Dermis blood vessel endothelial cell (primary cell): ENCODE measurements at places on chromosomes 3 and 15.

DNA sequence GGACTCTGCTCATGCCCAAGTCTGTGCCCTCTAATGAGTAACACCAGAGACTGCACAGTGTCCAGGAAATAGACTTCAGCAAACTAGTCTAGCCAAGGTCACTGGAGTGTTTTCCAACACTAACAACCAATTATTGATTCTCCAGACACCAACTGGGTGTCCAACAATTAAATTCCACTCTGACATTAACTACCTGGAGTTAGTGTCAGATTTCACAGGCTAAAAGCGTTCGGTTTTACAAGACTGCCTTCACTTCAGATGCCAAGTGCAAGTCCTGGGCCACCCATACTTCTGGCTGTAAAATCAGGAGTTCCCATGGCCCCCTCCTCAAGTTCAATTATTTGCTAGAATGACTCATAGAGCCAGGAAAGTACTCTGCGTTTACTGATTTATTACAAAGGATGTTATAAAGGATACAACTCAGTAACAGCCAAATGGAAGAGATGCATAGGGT, 20.8 kb upstream of the CFAP161 start:
- no peak for DNase-seq

DNA sequence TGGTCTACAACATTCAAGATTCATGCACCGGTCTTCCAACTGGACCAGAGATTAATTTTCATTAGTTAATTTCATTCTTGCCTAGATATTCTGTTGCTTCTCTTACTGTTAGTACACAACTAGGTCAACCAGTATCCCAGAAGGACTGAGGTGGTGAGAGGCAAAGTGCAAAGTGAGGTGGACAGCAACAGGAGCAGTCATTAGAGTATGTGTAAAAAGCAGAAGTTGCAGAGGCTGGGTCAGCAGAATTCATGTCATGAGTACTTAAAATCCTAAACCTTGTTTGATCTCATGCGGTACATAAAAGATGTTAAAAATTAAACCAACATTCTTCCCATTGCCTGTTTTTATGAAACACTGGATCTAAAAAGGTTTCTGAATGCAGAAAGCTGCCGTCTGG, 46.7 kb downstream of the PARP14 start:
- DNase-seq, result no peak

- no peak for DNase-seq
Observed at GRCh38 chr3:150075417-150075865, 104.7 kb upstream of the PFN2 start.

DNA sequence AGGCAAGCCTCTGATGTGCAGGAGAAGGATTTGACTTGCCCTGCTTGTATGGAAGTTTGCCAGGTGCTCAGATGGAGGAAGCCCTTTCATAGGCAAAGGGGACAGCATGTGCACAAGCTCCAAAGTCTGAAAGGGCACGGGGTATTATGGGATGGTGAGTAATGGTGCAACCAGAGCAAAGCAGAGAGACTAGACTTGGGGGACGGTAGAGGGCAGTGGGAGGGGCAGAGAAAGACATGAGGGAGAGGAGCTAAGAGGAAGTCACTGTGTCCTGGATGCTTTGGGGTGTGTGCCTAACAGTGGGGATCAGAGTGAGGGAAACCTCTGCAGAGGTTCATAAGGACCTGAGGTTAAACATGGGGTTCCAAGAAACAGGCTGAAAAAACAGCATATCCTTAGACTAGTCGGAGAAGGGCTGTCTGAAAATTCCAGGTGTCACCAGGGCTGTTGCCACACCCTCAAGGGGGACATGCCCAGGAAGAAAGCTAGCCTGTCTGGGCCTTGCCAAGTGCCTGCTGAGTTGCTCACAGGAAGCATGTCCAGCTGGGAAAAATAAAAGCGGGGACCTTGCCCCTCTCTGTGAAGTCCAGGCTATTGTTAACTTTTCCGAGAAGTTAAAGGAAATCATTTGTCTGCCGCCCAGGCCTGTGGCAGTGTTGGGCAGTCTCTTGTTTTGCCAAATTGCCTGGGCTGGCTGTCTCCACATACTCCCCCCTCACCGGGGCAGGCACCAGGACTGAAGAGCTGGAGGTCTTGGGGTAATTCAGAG, 47.1 kb downstream of the HRH1 start:
- peak; percentile 97 for DNase-seq

GRCh38 chr15:66936861-66937582, 128.4 kb upstream of the SMAD3 start:
- no peak for DNase-seq

- DNase-seq, result no peak
Observed at GRCh38 chr3:167754049-167754448, 18.5 kb downstream of the SERPINI1 start.

GRCh38 chr3:10196389-10197052, 31.8 kb downstream of the IRAK2 start:
- peak; percentile 64 for DNase-seq

DNA sequence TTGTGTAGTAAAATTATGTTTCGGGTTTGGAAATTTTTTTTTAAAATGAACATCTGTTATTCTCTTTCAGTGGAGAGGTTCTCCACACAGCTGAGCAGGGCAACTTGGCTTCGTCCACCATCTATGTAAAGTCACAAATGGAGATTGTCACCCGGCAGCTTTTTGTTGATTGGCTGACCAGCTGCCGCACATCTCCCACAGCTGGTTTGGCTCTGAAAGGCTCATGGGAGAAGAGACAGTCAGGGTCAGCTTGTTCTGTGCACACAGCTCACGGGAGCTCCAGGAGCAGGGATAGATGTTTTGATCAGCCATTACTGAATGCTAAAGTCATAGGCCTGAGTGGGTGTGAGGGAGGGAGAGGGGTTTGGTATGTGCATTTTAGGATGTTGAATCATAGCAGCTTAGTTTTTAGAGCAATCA, 12.9 kb upstream of the CCDC80 start:
- DNase-seq, result no peak

DNA sequence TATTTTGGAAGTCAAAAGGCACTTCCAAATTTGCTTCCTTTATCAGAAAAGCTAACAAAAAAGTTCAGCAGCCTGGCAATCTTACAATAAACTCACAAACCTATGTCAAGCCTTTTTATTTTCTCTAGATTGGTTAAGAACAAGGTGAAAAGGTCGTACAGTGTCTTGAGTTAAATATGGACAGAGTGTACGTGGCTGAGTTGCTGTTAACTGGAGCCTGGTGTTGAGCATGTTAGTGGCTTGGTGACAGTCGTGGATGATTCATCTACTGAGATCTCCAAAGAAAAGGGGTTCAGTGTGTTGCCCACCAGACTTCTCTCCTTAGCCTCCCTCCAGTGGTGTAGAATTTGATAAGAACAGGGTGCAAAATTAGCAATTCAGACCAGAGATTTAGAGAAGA, 89.7 kb downstream of the SSR3 start:
- no peak for DNase-seq
